Vagina (tissue), 2 donors: ENCODE measurements at places on chromosomes 16 and 17. TPM values are rescaled to one million over a fixed set of nuclear protein-coding genes. Genes with fewer than 3 reads are reported as not detected.
A peak's percentile ranks its signal among the peaks of the same experiment; 100 is the strongest.

DNA sequence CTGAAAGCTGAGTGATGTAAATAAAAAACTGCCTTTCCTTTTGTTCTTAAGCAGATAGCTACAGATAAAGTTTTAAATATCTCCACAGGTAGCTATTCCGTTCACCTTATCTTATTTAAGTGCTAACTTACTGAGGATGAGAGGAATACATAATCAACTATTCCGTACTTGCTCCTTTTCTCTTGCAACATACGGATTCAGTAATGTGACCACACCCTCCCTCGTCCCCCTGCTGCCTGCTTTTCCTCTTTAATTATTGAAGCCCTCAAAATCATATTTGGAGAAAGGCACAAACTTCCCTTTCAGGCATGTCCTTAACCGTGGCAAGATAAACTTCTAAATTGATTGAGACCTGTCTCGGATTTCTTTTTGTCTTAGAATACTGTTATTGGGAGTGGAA lies 101.4 kb downstream of the MAP2K4 start:
- no peaks in the 10 kb centered on the region for H3K27me3 ChIP-seq
- H3K4me3 ChIP-seq: no peak overlapping the region
- DNase-seq: no peak
- peaks cover 23% of the 10 kb centered on the region for H3K36me3 ChIP-seq
- H3K4me1 ChIP-seq: peaks cover 9% of the 10 kb centered on the region

DNA sequence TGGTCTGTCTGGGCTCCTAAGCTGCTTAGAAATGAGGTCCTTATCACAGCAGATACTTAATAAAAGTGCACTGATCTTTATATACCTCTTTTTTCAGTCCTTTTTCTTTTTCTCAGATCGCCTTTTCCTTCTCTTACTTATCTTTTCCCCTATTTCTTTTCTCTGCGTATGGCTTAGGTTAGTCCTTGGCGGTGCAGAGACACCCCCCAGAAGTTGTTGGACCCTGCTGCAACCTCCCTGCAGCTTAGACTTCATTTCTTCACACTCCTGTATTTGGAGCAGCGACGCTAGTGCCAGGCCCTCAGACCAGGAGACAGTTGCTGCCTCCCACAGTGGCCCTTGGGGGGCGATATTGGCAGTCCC lies 67.6 kb downstream of the CENPV start:
- H3K4me1 ChIP-seq: peaks cover 35% of the 10 kb centered on the region
- no peaks in the 10 kb centered on the region for H3K36me3 ChIP-seq
- no peaks in the 10 kb centered on the region for H3K27me3 ChIP-seq
- no peak for DNase-seq
- H3K4me3 ChIP-seq: peak overlapping the region; percentile 26

- DNase-seq: no peak
- H3K36me3 ChIP-seq: no peaks in the 10 kb centered on the region
- no peak overlapping the region for H3K27ac ChIP-seq
- H3K4me1 ChIP-seq: no peaks in the 10 kb centered on the region
- no peak overlapping the region for H3K4me3 ChIP-seq
Measured at GRCh38 chr16:27828671-27829070, 234.8 kb downstream of the GSG1L start.

GRCh38 chr17:5715478-5715877 lies 131.2 kb upstream of the NLRP1 start:
- no peak overlapping the region for H3K4me3 ChIP-seq
- H3K27me3 ChIP-seq: no peaks in the 10 kb centered on the region
- no peaks in the 10 kb centered on the region for H3K4me1 ChIP-seq
- DNase-seq: peak; percentile 58

Gene KRT24
- 1.5 TPM for total RNA-seq
